ENCODE measurements at places on chromosomes 12 and 14.

DNA sequence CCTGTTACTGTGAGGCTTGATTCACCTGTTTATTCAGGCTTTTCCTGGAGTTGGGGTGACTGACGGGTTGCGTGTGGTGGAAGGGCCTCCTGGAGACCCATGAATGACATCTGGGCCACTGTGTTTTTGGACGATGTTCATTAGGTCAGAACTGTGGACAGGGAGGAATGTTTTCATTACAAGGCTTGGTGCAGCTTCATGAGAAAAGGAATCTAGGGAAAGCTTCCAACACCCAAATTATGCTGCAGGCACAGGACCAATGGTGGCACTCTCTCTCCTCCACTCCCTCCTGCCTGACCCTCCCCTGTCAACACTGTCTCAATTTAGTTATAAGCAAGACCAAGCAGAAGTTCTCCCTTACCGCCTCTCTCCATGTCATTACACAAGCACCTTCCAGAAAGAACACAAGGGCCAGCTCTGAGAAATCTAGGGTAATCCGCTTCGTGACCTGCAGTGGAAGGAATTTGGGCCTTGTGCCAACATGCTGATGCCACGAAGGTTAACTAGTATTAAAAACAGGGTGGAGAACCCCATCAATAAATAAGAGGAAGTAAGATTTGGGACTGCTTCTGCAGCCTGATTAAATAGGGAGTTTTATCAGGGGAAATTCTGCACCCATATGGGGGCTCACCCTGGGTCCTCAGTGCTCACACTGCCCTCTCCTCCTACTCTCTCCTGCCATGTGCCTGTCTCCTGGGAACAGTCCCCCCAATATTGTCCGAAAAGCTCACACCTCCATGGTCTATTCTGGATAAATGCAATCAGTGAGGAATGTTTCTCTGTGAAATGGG lies 200.3 kb downstream of the KTN1 start:
- DNase-seq: peak; percentile 29

- no peak for DNase-seq
These were observed 17.3 kb downstream of the USP44 start for GRCh38 chr12:95533985-95534384.

DNA sequence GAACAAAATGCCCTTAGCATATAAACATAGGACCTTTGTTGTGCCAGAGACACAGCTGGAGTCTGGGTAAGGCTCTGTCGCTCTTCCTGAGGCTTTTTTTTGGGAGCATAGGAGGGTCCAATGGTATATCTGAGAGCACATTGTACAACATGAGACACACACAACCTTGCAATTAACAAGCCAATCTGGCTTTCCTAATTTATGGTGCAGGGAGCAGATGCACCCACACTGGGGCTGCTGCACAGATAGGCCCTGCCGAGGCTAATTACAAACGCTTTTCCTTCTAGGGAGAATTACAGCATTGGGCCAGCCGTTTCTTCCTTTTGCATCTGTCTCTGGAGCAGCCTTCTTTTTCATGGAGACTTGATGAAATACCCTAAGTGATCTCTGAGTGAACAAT lies 75.0 kb upstream of the OVCH1 start:
- DNase-seq: no peak

- DNase-seq: no peak
These were observed 1198.5 kb downstream of the FSCB start for GRCh38 chr14:43308421-43309110.

DNA sequence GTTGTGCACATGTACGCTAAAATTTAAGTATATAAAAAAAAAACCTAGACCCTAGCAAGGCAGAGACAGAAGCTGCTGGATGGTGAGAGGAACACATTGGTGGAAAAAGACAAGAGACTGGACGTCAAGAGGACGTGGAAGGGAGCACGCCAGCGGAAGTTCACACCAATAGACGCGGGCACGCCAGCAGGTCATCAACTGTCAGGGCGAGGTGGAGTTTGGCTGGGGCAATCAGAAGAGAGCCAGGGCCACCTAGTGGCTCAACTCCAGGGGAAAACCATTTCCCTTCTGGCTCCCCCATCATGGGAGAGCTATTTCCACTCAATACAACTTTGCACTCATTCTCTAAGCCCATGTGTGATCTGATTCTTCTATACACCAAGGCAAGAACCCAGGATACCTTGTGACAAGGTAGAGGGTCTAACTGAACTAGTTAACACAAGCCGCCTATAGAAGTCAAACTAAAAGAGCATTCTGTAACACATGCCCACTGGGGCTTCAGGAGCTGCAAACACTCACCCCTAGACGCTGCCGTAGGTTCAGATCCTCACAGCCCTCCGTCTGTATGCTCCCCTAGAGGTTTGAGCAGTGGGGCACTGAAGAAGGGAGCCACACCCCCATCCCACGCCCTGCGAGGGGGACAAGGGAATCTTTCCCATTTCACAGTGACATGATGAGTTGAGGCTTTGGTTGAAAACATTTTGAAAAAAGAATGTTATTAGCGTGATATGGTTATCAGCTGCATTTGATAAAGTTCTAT lies 702.7 kb downstream of the TMTC2 start:
- no peak for DNase-seq

- no peak for DNase-seq
These were observed 6.3 kb upstream of the ABHD12B start for GRCh38 chr14:50865391-50866076.

- DNase-seq: no peak
These were observed 160.2 kb downstream of the DAD1 start for GRCh38 chr14:22428700-22429291.

GRCh38 chr12:107429006-107429705 lies 256.4 kb upstream of the PWP1 start:
- no peak for DNase-seq

- no peak for DNase-seq
These were observed 45.5 kb upstream of the TMEM263 start for GRCh38 chr12:106910202-106910601.

GRCh38 chr12:20695232-20695631 lies at the start of gene SLCO1C1:
SLCO1C1 (plus strand) TSS chr12:20695332; CDS start chr12:20699577, 4,245 bp downstream.
- DNase-seq: no peak

DNA sequence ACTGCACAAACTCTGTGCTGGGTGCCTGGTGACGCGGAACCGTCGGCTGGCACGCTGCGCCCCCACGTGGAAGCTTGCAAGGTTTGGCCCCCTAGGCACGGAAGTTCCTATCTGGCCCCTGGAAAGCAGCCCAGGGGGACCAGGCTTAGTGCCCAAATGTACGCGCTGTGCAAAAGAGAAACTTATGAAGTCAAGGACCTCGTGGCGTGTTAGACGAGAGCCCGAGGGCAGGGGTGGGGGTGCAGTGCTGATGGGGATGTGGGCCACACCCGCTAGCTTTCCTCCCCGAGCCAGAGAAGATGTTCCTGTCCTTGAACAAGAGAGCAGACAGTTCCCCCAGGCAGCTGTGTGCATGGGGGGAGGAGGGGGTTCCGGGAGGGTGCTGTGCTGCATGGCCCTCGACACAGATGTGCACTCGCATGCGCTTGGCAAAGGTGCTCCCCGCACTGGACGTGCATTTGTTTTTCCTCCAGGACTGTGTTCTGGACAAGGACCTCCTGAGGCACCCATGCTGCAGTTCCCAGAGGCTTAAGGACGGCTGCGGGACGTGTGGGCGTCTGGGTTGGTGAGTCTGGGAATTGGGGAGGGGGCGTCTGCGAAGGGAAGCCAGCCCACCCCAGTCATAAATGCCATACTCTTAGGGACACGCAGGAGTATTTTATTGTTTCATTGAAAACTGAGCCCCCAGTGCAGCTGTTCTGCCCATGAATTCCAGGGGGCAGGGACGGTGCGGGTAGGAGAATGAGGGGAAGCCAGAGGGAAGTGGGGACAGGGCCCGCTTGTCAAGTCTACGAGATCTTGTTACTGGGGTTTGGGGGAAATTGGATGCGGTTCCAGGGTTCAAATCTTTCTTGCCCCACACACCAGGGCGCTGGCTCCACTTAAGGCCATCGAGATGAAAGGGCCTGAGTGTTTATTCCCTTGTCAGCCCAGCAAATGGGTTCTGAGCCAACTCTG lies 80.0 kb downstream of the NTF3 start:
- DNase-seq: no peak

DNA sequence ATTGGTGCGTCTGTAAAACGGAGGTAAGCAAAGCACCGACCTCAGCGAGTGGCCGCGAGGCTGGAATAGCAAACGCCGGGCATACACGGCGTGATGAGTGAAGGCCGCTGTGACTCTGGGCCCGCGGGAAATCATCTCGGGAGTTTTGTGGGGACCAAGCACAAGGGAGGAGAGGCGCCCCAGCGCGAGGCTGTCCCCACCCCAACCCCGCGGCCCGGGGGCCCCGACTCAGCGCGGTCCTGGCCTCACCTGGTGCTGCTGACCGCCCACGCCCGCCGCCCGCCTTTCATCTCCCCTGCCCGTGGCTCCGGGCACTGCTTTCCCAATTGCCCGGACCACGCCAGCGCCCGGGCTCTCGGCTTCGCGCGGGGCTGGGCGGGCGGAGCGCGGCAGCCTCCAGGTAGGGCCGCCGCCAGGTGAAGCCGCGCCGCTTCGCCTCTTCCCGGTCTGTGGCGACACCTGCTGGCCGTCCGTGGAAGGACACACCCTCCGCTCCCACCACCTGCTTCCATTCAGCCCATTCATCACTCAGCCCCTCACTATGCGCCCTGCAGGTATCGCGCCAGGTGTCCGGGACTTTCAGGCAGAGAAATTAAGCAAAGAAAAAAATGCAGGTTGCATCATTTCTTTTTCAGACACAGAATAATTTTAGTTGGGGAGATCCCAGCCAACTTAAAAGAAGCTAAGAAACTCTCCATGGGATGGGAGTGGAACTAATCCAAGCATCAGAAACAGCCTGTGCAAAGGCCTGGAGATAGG lies 360.4 kb downstream of the MED13L start:
- no peak for DNase-seq

- DNase-seq: no peak
These were observed 24.5 kb downstream of the MBIP start for GRCh38 chr14:36295642-36296627.

DNA sequence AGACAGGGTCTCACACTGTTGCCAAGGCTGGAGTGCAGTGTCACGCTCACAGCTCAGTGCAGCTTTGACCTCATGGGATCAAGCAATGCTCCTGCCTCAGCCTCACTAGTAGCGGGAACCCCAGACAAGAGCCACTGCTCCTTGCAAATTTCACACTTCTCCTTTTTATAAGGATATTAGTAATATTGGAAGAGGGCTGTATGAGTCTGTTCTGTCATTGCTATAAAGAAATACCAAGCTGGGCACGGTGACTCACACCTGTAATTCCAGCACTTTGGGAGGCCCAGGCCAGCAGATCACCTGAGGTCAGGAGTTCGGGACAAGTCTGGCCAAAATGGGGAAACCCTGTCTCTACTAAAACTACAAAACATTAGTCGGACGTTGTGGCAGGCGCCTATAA lies 12.9 kb upstream of the ORAI1 start:
- DNase-seq: no peak

All from AG09309 (cell line).